ENCODE measurements at places on chromosomes 6 and 20.

GRCh38 chr6:87907521-87907920, 140.1 kb upstream of the SPACA1 start:
- DNase-seq = no peak

- DNase-seq = no peak
Measured at GRCh38 chr6:85685713-85686112, 43.0 kb upstream of the SYNCRIP start.

- DNase-seq = no peak
Measured at GRCh38 chr6:134603561-134603960, 285.6 kb upstream of the SGK1 start.

GRCh38 chr6:94175465-94175864, 756.1 kb upstream of the EPHA7 start:
- no peak for DNase-seq

DNA sequence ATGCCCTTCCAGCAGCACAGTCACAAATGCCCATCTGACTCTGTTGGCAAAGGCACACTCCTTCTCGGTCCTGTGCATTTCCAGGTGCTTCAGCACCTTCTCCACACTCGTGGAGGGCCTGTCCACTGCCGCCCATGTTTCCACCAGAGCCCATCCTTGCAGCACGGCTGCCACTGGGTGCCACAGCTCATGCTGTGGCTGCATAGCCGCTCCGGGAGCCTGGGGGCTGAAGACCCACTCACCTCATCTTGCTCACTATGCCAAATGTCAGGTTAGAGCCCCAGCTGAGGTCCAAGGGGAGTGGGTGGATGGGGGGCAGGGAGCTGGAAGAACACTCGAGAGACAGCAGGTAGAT, 6.9 kb downstream of the ZKSCAN3 start:
- no peak for DNase-seq

DNA sequence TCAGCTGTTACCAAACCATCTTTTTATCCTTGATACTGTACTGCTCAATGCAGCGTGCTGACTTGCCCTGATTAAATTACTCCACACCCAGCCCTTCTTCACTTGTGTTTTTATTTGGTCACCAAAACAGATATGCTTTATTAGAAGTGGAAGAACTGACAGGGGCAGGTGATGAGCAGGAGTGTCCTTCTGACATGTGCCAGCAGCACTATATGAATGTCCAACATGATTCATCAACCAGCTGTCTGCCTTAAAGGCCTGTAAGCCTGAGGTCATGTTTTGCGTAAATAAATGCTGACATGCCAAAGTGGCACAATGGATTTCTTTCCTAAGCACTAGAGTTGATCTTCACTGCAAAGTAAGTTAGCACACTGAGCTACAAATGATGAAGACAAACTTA, 15.4 kb downstream of the POPDC3 start:
- no peak for DNase-seq

DNA sequence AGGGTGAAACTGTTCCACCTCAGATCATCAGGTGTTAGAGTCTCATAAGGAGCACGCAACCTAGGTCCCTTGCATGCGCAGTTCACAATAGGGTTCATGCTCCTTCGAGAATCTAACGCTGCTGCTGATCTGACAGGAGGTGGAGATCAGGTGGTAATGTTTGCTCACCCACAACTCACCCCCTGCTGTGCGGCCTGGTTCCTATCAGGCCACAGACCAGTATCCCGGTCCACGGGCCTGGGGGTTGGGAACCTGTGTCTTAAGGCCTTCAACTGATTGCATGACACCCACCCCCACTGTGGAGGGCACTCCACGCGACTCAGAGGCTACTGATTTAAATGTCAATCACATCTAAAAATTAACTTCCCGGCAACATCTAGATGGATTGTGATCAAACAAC, 411.2 kb upstream of the SULF2 start:
- no peak for DNase-seq

All from NT2/D1 (cell line).